HepG2 (cell line): ENCODE measurements at places on chromosomes 4 and X. TPM values are rescaled to one million over a fixed set of nuclear protein-coding genes. Genes with fewer than 3 reads are reported as not detected.
A peak's percentile ranks its signal among the peaks of the same experiment; 100 is the strongest.

DNA sequence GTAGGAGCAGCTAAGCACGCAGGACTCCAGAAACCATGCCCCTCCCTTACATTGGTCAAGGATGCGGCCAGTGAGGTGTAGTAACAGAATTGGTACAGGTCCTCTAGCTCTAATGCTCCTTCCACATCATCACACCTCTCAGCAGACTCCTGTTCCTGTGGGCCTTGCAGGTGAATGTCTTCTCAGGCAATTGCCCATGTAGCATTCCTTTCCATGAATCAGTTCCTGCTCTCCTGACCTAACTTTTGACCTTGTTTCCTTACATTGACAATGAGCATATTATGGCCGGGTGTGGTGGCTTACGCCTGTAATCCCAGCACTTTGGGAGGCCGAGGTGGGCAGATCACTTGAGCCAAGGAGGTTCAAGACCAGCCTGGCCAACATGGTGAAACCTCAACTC lies 31.3 kb downstream of the MAP7D3 start:
- DNase-seq = no peak

DNA sequence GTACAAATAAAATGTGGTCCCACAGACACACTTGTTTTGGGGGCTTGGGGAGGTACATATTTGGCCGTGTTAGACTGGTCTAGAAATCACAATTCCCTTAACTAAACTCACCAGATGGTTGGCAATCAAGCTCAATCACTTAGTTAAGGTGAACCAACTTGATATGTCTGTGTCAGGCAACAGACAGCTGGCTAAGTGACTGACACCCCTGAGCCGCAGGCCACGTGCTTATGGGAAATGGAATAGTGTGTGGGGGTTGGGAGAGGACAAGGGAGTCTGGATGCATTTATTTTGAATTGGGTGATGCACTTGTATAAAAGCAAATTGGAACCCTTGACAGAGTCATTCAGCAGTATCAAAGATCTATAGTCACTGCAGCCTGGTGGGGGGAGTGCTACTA lies 209.0 kb downstream of the HS6ST2 start:
- DNase-seq = no peak

Gene PNMA6A
- 0.08 and 0.11 TPM in 2 replicates for total RNA-seq

DNA sequence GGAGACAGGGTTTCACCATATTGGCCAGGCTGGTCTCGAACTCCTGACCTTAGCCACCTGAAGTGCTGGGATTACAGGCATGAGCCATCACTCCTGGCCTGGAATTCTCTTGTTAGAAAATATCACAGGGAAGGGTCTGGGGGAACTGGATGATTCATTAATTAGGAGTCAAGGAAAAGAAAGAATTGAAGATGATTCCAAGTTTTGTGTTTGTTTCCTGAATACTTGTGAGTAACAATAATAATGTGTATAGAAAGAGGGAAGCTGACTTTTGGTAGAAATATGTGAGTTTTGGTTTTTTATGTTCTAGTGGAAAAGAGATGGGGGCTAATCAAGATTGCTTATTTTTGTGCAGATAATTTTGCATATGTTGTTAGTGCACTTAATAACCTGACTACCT lies 77.3 kb upstream of the CLNK start:
- DNase-seq = no peak

DNA sequence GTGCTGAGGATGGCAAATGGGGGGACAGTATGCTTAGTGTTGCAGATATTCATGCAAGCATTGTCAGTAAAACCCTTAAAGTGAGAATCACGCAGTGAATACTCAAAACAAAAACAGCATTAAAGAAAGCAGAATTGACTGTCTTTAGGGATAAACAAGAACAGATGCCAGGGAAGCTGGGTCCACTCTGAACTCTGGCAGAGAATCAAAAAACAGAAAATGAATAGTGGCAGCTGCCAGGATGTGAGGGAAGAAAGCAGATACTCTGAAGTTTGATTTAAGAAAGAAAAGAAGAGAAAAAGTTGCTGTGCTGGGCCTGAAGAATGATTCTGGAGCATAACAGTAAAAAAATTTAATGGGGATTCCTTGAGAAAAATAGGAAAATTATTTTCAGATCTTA lies 131.5 kb downstream of the GABRA2 start:
- no peak for DNase-seq

Gene SYN1
- total RNA-seq = not detected in 2 replicates

DNA sequence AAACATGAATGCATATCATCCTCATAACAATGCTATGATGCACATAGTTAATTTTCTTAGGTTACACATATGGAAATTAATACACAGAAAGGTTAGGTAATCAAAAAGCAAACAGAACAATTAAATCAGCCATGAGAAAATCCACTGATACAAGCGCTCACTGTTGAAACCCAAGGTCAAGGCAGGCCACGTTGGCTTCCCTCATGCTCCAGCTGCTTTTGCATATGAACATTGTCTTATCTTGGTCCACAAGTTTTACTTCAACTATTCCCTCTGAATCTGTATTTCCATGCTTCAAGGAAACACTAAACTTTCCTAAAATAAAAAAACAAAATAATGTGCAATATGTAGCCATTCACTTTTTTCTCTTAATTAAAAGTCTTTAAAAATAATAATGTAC lies 34.5 kb upstream of the PLA2G12A start:
- DNase-seq = no peak

- DNase-seq = no peak
Measured at GRCh38 chr4:100208964-100209363, 18.7 kb upstream of the DDIT4L start.

DNA sequence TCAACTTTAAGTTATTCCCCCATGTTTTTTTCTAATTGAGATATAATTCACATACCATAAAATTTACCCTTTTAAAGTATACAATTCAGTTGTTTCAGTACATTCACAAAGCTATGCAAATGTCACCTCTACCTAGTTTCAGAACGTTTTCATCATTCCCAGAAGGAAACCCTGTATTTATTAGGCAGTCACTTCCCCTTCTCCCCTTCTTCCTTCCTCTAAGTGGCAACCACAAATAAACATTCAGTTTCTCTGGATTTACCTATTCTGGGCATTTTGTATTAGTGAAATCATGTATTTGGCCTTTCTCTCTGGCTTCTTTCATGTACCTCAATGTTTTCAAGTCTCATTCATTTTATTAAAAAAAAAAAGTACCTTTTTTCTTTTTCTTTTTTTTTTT lies 101.9 kb downstream of the TET2 start:
- DNase-seq = no peak

Gene PRDM8
- not detected in 2 replicates for total RNA-seq

Gene SPP1
- 418 and 788 TPM in 2 replicates for total RNA-seq

DNA sequence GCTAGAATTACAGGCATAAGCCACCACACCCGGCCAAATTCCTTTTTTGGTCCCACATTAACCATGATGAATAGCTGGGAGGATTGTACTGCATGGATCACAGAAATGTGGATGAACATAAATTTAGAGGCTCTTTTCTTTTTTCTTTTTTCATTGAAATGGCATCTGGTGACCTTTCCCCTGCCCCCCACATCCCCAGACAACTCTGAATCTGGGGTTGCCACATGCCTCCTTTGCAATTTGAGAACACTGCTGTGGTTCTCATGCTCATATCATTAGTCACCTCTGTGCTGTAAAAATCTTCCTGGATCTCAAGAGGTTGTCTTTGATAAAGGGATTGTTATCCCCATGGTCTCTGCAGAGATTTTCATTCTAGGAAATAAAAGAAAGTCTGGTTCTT lies 22.8 kb upstream of the FMR1NB start:
- no peak for DNase-seq

GRCh38 chrX:124256216-124256615 lies 76.2 kb upstream of the TEX13D start:
- no peak for DNase-seq

- DNase-seq = no peak
Measured at GRCh38 chr4:75919920-75920319, 17.7 kb upstream of the PPEF2 start.

Gene ZDHHC15
- not detected in 2 replicates for total RNA-seq

DNA sequence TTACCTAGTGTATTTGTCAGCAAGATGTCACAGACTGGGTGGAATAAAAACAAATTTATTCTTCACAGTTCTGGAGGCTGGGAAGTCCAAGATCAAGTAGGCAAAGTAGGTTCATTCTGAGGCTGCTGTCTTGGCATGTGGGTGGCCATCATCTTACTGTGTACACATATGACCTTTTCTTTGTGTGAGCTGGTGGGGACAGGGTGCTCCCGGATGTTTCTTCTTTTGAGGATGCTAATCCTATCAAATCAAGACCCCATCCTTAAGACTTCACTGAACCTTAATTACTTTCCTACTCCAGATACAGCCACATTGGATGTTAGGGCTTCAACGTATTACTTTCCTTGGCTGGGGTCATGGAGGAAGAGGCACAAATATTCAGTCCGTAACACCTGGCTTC lies 74.0 kb downstream of the TLL1 start:
- no peak for DNase-seq

DNA sequence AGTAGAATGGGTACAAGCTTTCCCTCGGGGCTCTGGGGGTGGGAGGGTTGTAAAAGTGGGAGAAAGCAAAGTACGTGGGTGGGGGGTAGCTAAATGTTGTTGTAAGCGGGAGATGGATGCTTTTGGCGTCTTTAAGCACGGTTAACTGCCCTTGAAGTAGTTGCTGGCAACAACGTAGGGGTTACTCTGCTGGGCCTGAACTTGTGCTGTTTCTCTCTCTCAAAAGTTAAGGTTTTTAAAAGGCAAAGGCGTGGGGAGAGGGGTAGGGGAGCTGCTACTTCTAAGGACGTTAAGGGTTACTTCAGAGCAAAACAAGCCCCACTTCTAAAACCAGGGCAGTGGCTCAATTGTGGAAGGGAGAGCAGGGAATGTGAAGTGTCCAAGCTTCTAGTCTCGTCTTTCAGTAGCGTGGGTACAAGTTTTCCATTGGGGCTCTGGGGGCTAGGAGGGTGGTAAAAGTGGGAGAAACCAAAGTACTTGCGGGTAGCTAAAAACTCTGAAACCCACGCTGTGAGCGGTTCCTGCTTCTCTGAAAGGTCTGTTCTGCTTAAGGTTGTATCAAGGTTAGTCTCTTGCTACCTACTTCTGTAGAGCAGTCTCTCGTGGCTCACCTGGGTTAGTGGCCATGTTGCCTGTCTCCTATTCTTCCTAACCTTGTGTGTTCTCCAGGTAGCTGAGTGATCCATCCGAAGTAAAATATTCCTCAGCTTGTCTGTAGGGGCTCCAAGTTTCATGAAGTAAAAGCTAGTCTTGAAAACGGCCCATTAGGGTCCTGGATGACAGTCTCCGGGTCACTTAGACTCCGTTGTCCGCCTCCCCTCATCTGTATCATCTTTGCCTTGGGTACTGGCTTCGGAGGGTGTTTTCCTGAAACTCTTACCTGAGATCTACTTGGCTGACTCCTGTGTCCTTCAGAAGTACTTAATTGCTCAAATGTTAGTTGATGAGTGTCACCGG lies 1.7 kb upstream of the WDR1 start:
- no peak for DNase-seq

Gene C1QTNF7
- total RNA-seq = not detected in 2 replicates

DNA sequence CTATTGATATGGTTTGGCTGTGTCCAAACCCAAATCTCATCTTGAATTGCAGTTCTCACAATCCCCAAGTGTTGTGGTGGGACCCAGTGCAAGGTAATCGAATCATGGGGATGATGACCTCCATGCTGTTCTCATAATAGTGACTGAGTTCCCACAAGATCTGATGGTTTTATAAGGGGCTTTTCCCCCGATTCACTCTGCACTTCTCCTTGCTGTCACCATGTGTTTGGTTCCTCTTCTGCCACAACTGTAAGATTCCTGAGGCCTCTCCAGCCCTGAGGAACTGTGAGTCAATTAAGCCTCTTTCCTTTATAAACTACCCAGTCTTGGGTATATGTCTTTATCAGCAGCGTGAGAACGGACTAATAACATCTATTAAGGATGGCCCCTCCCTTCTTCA lies 68.8 kb downstream of the FBXW7 start:
- no peak for DNase-seq

Gene SLC10A6
- total RNA-seq = not detected in 2 replicates

DNA sequence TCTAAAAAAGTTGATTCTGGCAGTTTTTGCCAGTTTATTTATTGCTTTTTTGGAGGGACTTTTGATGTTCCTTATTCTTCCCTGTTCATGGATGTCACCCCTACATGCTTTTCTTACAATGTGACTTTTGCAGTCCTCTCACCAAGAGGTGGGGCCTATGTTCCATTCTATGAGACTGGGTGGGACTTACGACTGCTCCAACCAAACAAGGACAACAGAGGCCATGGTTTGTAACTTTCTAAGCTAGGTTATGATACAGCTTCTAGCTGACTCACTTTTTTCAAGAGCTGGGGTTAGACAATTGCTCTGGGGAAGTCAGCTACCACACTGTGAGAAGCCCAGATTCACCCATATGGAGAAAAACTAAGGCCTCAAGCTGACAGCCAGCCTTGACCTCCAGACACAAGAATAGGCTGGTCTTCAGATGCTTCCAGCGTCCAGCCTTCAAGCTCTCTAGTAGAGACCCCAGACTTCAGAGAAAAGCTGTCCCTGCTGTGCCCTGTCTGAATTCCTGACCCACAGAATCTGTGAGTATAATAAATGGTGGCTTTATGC lies 39.5 kb downstream of the ENOPH1 start:
- DNase-seq = peak; percentile 16

DNA sequence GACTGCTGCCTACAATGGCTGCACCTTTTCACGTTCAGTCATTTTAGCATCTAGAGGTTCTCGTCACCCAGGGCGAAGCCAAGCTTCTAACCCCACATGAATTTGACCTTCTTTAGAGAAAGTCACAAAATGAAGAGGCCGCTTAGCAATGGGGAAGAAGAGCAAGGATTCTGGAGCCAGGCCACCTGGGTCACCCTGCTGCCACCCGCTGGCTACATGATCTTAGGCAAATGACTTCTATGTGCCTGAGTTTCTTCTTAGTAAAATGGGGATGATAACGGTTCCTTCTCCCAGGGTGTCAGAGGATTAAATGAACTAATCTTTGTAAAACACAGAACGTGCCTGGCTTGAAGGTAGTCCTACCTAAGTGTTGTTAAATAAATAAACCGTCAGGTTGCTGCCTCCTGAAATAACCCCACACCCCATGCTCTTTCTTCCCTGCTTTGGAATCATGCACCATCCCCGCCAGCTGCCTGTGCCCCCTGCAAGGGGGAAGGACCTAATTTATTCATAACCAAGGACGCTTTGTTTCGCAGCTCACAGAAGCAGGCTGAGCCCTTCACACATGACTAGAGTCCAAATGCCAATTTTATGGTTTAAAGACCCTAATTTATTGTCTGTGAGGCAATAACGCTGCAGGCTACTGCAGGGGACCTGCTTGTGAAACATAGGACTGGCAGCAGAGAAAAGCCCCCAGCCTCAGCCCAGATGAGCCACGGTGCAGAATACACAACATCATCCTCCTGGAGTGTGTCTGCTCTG lies 28.6 kb upstream of the NSG1 start:
- no peak for DNase-seq
